ENCODE measurements at places on chromosomes 6 and 20.

GRCh38 chr6:144372611-144373594 lies 87.8 kb downstream of the UTRN start:
- no peak overlapping the region for H3K27ac ChIP-seq
- peaks cover 15% of the 10 kb centered on the region for H3K4me1 ChIP-seq
- H3K27me3 ChIP-seq = no peaks in the 10 kb centered on the region
- H3K4me3 ChIP-seq = no peak overlapping the region
- no peak for DNase-seq
- H3K36me3 ChIP-seq = peaks cover 44% of the 10 kb centered on the region

- H3K36me3 ChIP-seq = peaks cover 64% of the 10 kb centered on the region
- DNase-seq = no peak
- no peak overlapping the region for H3K27ac ChIP-seq
- no peak overlapping the region for H3K4me3 ChIP-seq
- no peaks in the 10 kb centered on the region for H3K27me3 ChIP-seq
Observed at GRCh38 chr6:12034837-12035236, 22.7 kb downstream of the HIVEP1 start.

DNA sequence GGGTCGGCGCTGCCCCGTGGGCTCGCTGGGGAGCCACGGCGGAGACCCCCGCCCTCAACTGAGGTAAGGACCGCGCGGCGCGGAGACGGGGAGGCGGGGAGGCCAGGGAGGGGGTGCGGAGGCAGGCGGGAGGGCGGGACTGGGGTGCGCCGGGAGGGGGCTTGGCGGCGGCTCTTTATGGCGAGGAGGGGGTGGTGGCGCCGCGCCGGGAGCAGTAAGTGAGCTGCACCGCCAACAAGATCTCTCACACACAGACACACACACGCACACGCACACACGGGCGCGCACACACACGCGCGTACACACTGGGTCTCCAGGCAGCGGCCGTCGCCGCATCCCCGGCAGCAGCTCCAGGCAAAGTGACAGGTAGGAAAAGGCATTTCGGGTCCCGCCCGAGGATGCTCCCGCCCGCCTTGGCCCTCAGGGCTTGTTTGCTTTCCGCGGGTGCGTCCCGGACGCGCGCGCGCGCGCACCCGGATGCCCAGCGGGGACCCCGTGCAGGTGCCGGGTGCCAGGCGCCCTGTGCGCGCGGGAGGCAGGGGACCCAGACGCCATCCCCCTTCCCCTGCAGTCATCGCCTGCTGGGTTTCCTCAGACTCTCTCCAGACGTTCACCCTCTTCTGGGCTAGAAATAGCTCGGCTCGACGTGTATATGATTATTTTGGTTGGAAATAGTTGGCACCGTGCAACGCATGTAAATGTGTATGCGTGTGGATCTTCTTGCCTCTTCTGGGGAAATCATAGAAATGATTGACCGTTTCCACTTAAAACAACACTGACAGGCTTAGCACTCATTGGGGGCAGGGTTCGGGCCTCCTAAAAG lies at the start of gene PLCB4:
Gene PLCB4, plus strand, starts transcription at position 247 of the 823 bp plus-strand sequence. CDS start 238,728 bp downstream, outside the sequence.
- H3K4me1 ChIP-seq = no peaks in the 10 kb centered on the region
- H3K27ac ChIP-seq = no peak within 1 kb of the TSS
- H3K4me3 ChIP-seq = no peak within 1 kb of the TSS
- H3K36me3 ChIP-seq = no peaks in the 10 kb centered on the region

DNA sequence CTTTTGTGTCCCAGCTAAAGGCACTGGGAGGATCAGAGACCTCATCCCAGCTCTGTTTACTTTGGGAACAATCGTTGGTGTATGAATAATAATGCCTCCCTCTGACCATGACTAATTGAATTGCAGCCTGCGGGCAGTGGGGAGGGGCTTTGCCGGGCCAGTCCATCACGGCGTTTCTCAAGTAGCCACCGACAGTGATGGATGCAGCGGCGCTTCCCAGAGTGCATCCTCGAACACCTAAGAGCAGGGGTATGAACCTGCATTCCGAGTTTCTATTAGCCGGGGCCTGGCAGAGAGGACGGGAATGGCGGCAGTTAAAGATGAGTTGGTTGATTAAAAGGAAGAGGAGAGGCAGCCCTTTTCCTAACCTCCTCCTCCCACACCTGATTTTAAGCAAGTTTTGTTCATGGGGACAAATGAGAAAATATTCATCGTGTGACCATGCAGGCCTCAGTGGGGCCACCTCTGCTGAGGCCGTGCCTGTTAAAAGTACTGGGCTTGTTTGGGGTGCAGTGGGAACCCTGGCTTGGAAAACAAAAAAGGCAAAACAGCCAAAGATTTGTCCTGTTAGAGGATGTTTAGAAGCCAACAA lies 154.1 kb downstream of the FOXA2 start:
- H3K27me3 ChIP-seq = no peaks in the 10 kb centered on the region
- no peaks in the 10 kb centered on the region for H3K4me1 ChIP-seq
- H3K36me3 ChIP-seq = no peaks in the 10 kb centered on the region
- no peak overlapping the region for H3K27ac ChIP-seq
- no peak for DNase-seq

DNA sequence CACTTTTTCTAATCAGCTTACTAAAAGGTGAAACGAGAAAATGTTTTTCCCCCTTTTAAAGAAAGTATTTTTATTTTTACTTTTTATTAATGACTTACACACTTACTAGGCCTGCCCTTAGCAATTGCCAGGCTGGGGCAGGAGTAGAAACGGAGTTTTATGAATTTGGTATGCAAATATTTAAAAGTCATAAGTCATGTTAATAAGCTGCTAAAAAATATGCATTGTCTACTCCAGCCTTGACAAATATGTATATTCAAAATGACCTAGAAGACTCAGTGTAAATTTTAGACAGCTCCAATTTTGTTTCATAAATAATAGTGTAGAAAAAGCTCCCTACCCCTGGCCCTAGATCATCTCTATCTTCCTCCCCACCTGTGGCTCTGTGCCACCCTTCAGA lies 17.5 kb upstream of the TGM6 start:
- H3K4me1 ChIP-seq = no peaks in the 10 kb centered on the region
- no peaks in the 10 kb centered on the region for H3K36me3 ChIP-seq
- H3K27ac ChIP-seq = no peak overlapping the region

- no peak overlapping the region for H3K27ac ChIP-seq
- no peak for DNase-seq
- no peaks in the 10 kb centered on the region for H3K27me3 ChIP-seq
- H3K36me3 ChIP-seq = peaks cover 61% of the 10 kb centered on the region
- H3K4me3 ChIP-seq = no peak overlapping the region
Observed at GRCh38 chr6:139181236-139181635, 46.4 kb downstream of the HECA start.

GRCh38 chr20:43863821-43864544 lies 50.7 kb upstream of the TOX2 start:
- no peaks in the 10 kb centered on the region for H3K4me1 ChIP-seq
- no peak overlapping the region for H3K27ac ChIP-seq
- no peak for DNase-seq

DNA sequence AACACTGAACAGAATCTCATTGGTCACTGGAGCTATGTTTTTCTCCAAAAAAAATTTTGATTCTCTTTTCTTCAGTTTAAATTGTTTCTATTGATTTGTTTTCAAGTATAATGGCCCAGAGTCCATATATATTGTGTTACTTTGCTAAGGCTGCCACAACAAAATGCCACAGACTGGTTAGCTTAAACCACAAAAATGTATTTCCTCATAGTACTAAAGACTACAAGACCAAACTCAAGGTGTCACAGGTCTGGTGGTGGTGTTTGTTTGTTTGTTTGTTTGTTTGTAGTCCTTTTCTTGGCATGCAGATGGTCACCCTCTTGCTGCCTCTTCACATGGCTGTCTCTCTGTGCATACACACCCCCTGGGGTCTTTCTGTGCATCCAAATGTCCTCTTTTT lies 34.0 kb downstream of the BMP5 start:
- DNase-seq = no peak
- no peak overlapping the region for H3K27ac ChIP-seq
- H3K27me3 ChIP-seq = no peaks in the 10 kb centered on the region
- H3K36me3 ChIP-seq = no peaks in the 10 kb centered on the region
- H3K4me3 ChIP-seq = no peak overlapping the region

GRCh38 chr20:44646023-44646640 lies 5.4 kb downstream of the ADA start:
- H3K4me1 ChIP-seq = peaks cover 78% of the 10 kb centered on the region
- DNase-seq = peak; percentile 32
- H3K27me3 ChIP-seq = no peaks in the 10 kb centered on the region
- peaks cover 4% of the 10 kb centered on the region for H3K36me3 ChIP-seq
- H3K4me3 ChIP-seq = peak overlapping the region; percentile 56
- peak overlapping the region; percentile 86 for H3K27ac ChIP-seq

DNA sequence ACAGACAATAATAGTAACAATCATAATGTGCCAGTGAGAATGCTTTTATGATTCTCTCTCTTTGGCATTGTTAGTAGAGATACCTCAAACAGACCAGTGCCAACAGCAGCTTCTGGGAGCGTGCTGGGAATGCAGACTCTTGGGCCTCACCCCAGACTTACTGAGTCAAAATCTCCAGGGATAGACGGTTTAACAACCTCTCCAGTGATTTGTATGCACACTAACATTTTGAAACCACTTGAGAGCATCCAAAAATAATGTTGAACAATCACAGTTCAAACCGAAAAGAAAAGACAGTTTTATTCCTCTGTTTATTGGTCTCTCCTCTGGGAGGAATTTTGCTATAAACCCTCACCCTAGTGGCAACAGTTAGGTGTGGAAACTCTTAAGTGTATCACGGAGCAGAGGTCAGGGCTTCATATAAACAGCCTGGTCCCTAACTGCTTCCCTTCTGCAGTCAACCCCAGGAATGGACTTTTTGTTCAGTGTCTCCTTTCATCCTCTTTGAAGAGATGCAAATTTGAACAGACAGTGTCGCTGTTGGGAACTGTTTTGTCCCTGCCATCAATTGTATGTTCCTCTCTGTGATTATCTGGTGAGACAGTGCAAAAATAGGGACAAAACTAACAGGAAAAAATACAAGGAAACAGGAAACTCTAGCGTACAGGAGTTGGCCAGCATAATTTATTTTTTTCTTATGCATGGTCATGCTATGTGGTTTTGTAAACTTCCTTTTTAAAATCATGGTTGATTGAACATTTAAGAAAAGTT lies 162.4 kb upstream of the BTBD3 start:
- H3K36me3 ChIP-seq = no peaks in the 10 kb centered on the region
- H3K27ac ChIP-seq = no peak overlapping the region
- no peaks in the 10 kb centered on the region for H3K4me1 ChIP-seq
- H3K4me3 ChIP-seq = no peak overlapping the region
- H3K27me3 ChIP-seq = no peaks in the 10 kb centered on the region

DNA sequence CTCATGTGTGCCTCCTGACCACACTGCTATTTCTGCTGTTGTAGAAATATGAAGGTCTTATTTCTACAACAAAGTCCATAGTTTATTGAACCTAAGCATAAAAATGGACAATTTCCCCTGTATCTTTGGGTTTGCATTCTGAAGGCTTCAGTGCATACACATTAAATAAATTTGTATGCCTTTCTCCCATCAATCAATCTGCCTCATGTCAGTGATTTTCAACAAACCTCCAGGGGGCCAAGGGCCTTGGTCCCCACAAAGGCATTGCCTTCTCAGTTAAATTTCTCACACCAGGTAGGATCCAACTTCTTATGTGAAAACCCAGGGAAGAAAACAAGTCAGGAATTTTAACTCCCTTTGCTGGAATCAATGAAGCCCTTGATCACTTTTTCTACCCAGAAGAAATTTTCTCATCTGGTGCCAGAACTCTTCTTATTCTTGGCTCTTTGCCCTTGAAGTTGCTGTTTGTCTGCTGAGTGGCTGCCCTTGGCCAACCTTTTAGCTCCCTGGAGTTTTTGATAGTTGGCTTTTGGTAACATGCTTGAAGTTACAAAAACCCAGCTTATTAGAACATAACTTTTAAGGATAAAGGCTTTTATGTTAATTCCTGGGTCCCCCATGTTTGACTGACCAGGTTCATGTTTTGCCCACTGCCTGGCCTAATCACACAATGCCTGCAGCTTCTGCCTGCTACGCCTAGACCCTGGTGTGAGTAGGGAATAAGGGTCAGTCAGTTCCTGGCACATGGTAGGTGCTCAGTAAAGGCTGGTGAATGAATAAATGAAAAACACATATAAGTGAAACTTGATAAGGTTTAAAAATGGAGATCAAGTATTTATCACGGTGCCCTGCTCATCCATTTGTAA lies 37.0 kb downstream of the SHLD1 start:
- H3K4me3 ChIP-seq = no peak overlapping the region
- H3K27ac ChIP-seq = peak overlapping the region; percentile 11
- H3K36me3 ChIP-seq = peaks cover 6% of the 10 kb centered on the region
- no peaks in the 10 kb centered on the region for H3K27me3 ChIP-seq
- peaks cover 3% of the 10 kb centered on the region for H3K4me1 ChIP-seq

DNA sequence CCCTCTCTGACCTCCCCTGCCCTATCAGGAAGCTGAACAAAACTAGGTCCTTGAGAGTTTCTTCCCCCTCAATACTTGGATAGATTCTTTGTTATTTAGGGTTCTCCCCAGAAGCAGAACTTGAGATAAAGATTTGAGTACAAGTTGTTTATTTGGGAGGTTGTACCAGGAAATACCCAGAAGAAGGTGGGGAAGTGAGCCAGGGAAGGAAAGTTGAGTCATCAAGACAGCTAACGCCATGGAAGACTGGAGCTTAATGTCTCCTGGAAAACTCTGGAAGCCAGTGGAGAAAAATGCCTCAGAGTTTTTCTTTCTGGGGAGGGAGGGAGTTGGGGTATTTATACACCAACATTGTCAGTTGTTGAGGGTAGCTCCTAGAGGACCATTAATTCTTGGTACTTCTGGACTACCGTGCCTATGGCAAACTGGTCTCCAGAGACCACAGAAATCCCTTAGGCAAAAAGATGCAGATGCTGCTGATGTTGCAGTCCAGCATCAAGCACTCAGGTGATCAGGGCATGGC lies 102.6 kb upstream of the ZFP64 start:
- no peaks in the 10 kb centered on the region for H3K27me3 ChIP-seq
- no peak for DNase-seq
- H3K27ac ChIP-seq = no peak overlapping the region
- H3K4me1 ChIP-seq = no peaks in the 10 kb centered on the region
- no peaks in the 10 kb centered on the region for H3K36me3 ChIP-seq

GRCh38 chr20:19074356-19074755 lies 138.1 kb upstream of the SLC24A3 start:
- H3K4me1 ChIP-seq = peaks cover 5% of the 10 kb centered on the region
- no peaks in the 10 kb centered on the region for H3K27me3 ChIP-seq
- H3K36me3 ChIP-seq = no peaks in the 10 kb centered on the region

GRCh38 chr20:21702553-21703470 lies 2.7 kb upstream of the PAX1 start:
- H3K4me1 ChIP-seq = no peaks in the 10 kb centered on the region
- peaks cover 87% of the 10 kb centered on the region for H3K27me3 ChIP-seq
- peak; percentile 19 for DNase-seq
- no peaks in the 10 kb centered on the region for H3K36me3 ChIP-seq
- no peak overlapping the region for H3K27ac ChIP-seq

GRCh38 chr6:52493669-52494068 lies 73.5 kb downstream of the EFHC1 start:
- peak overlapping the region; percentile 25 for H3K27ac ChIP-seq
- DNase-seq = no peak
- H3K4me3 ChIP-seq = no peak overlapping the region
- no peaks in the 10 kb centered on the region for H3K36me3 ChIP-seq
- peaks cover 7% of the 10 kb centered on the region for H3K4me1 ChIP-seq
- peaks cover 4% of the 10 kb centered on the region for H3K27me3 ChIP-seq

GRCh38 chr20:58192567-58192966 lies 35.9 kb downstream of the ANKRD60 start:
- H3K27ac ChIP-seq = no peak overlapping the region
- no peak overlapping the region for H3K4me3 ChIP-seq
- peaks cover 3% of the 10 kb centered on the region for H3K27me3 ChIP-seq
- peak; percentile 14 for DNase-seq
- no peaks in the 10 kb centered on the region for H3K4me1 ChIP-seq
